ENCODE measurements at places on chromosomes 2 and 18. TPM values are rescaled to one million over a fixed set of nuclear protein-coding genes. Genes with fewer than 3 reads are reported as not detected.

- H3K4me1 ChIP-seq, result peaks cover 26% of the 10 kb centered on the region
- no peak overlapping the region for H3K4me3 ChIP-seq
- H3K27ac ChIP-seq, result peak overlapping the region; percentile 69
- no peaks in the 10 kb centered on the region for H3K27me3 ChIP-seq
Measured at GRCh38 chr2:238420878-238421694, 5.6 kb upstream of the ASB1 start.

DNA sequence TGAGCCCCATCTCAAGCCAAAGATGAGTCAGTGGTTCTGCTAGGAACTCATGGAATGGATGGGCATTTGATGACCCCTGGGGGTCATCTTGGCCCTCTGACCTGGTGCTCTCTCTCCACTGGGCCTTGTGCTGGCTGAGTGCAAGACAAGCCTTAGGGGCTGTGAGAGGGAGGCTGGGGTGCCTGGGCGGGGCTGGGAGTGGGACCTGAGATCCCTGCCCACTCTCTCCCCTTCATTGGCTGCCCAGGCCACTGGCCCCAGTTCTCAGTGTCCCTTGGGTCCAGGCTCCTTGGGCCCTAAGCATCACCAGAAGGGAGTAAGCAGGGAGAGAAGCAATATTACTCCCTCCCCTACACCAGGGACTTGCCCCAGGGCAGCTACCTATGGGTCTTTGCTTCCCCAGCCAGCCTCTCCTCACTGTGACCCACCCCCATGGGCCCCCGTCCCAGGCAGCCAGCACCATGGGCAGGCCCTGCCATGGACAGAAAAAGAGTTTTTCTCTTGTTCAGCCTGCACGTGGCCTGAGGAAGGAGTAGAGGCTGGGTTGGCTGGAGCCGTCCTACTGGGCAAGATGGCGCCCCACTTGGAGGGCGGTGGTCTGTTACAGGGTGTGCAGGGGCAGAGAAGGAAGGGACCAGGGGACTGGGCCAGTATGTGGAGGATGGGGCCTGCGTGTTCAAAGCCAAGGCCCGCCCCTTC, 33.6 kb downstream of the ATOH8 start:
- peaks cover 15% of the 10 kb centered on the region for H3K4me1 ChIP-seq
- H3K36me3 ChIP-seq, result no peaks in the 10 kb centered on the region
- H3K27me3 ChIP-seq, result no peaks in the 10 kb centered on the region
- DNase-seq, result no peak
- H3K4me3 ChIP-seq, result no peak overlapping the region
- H3K27ac ChIP-seq, result no peak overlapping the region

DNA sequence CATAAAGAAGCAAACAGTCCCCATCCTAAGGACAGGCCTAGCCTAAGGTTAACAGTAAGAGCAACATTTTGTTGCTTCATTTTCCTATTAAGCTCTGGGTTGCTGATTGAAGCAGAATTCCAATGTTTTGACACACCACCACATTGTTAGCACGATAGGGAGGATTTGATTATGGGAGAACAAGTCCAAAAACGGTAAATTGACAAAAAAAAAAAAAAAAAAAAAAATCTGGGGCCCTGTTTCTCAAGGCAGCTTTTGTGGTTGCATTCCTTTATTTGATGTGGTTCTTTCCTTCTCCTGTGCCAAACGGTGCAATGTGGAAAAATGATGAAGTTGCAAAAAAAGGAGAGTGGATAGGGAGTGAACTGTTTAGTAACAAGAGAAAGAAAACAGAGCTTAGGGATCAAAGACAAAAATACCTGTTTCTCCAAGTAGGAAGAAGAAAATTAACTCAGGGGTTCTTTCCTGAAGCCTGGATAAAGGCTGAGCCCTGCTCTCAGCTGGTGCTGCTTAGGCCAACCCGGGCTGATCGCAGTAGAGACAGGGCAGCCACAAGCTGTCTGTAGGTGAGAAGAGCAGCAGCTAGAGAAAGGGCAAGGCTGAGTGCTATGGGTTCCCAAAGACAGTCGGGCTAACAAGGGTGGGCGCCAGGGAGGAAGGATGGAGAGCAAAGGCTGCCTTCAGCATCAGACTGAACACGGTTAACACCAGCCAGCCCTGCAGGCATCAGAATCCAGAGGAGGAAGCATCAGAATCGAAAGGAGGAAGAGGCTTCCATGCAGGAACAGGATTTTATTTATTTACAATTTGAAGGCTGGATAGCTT, 167.8 kb upstream of the FOSL2 start:
- no peak overlapping the region for H3K4me3 ChIP-seq
- peak overlapping the region; percentile 82 for H3K27ac ChIP-seq
- peak; percentile 24 for DNase-seq
- peaks cover 38% of the 10 kb centered on the region for H3K4me1 ChIP-seq

DNA sequence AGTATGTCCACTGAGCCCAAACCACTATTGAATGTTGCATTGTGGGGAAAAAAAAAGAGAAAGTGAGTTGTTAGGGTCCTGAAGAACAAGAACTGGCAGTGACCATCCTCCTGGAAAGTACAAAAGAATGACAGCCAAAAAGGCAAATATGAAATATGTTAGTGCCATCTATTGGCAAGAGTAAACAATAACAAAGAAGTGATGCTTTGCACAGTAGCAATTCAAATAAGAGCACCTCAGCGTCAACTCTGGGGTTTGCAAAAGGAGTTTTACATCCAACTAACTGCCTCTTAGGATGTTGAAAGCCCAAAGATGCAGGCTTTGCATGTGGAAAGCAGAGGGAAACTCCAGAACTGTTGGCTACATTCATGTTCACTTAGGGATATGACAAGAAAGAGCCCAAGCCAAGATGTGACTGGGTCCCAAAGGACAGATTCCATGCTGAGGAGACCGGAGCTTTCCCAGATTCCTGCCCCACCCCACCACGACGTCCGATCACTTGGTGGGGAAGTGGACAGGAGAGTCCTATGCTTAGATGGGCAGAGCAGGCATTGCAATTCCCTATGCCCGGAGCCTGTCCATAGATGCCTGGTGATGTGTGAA, 15.6 kb downstream of the TRABD2A start:
- no peaks in the 10 kb centered on the region for H3K27me3 ChIP-seq
- no peak overlapping the region for H3K4me3 ChIP-seq
- H3K4me1 ChIP-seq, result no peaks in the 10 kb centered on the region
- DNase-seq, result no peak

GRCh38 chr2:43033466-43034241, 192.8 kb downstream of the ZFP36L2 start:
- peaks cover 28% of the 10 kb centered on the region for H3K4me1 ChIP-seq
- H3K36me3 ChIP-seq, result no peaks in the 10 kb centered on the region
- DNase-seq, result no peak
- H3K4me3 ChIP-seq, result no peak overlapping the region

DNA sequence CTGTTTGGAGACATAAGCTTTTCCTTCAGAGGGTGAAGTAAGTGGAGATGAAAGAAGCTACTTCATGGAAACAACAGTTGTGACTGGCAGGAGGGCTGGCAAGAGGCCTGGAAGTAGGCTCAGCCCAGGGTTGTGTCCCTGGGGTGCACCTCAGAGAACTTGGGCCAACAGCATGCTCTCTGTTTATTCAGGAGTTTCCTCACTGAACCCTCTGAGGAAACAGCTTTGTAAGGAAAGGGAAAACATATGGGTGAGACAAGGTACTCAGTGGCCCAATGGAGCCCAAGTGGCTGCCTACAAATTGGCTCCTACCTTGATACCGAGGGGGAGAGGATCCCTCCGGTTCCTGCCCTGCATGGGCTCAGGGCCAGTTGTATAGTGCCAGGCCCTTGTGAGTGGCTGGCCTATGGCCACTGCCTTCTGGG, 115.5 kb upstream of the ITGA6 start:
- H3K27me3 ChIP-seq, result no peaks in the 10 kb centered on the region
- H3K4me1 ChIP-seq, result no peaks in the 10 kb centered on the region
- DNase-seq, result no peak
- H3K4me3 ChIP-seq, result no peak overlapping the region
- no peak overlapping the region for H3K27ac ChIP-seq

- H3K4me1 ChIP-seq, result peaks cover 18% of the 10 kb centered on the region
- H3K27ac ChIP-seq, result peak overlapping the region; percentile 97
- peak; percentile 69 for DNase-seq
- H3K4me3 ChIP-seq, result no peak overlapping the region
- H3K27me3 ChIP-seq, result no peaks in the 10 kb centered on the region
- H3K36me3 ChIP-seq, result no peaks in the 10 kb centered on the region
Measured at GRCh38 chr2:65320042-65320725, 92.6 kb downstream of the ACTR2 start.

DNA sequence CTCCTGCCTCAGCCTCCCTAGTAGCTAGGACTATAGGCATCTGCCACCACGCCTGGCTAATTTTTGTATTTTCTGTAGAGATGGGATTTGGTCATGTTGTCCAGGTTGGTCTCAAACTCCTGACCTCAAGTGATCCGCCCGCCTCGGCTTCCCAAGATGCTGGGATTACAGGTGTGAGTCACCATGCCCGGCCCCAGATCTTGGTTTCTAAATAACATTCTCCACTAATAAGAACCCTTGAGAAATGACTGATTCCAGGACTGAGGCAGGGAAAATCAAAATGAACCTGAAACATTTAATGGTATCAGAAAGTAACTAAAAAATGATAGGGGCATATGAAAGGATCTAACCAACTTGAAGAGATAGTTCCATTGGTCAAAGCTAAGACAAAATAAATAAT, 34.0 kb downstream of the BMPR2 start:
- no peak overlapping the region for H3K27ac ChIP-seq
- no peak for DNase-seq
- H3K4me3 ChIP-seq, result no peak overlapping the region
- no peaks in the 10 kb centered on the region for H3K36me3 ChIP-seq
- no peaks in the 10 kb centered on the region for H3K4me1 ChIP-seq

DNA sequence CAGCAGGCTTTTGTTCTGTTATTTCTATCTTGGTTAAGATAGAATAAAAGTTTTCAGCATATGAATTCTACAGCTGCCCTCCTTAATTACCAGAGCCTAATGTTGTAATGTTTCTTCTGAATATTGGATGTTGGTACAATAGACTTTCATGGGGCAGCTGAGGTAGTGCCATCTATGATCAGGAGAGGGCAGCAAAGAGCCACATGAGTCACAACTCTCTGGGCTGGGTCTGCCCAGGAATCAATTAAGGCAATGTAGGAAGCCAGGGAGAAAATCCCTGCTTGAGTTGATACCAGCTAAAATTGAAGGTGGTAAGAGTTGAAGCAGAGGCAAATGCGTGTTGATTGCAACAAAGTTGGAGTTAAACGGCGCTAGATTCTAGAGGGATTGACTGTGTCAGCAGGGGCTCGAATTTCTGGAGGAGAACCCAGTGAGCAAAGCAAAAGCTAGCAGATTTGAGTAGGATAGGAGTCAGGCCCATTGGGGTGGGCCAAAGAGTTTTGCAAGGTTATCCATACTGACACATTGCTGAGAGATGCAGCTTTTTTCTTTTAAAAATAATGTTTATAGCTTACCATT, 10.6 kb upstream of the MC5R start:
- H3K27me3 ChIP-seq, result no peaks in the 10 kb centered on the region
- H3K27ac ChIP-seq, result no peak overlapping the region
- peak; percentile 80 for DNase-seq
- H3K4me1 ChIP-seq, result peaks cover 18% of the 10 kb centered on the region

DNA sequence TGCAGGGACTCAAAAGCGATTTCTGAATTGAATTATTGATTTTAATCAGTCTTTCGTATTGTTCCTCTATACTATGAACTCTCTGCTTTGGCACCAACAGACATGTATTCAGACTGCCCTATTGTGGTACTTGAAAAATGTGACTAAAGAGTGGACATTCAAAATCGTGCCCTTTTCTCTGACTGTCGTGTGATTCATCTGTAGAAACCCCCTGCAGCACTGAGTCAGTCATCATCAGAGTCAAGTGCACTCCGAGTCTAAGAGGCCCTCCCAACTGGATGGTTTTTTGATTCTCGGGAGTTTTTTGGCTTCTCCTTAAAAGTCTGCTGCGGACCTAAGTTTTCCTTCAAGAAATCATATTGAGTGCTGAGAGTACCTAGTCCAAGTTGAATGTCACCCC, 96.4 kb upstream of the FOSL2 start:
- H3K27ac ChIP-seq, result no peak overlapping the region
- H3K36me3 ChIP-seq, result no peaks in the 10 kb centered on the region
- H3K4me1 ChIP-seq, result peaks cover 10% of the 10 kb centered on the region

- H3K27ac ChIP-seq, result no peak overlapping the region
- no peaks in the 10 kb centered on the region for H3K36me3 ChIP-seq
- no peaks in the 10 kb centered on the region for H3K4me1 ChIP-seq
- DNase-seq, result no peak
Measured at GRCh38 chr2:209600341-209601171, 171.1 kb upstream of the UNC80 start.

GRCh38 chr18:57084331-57085271, 62.3 kb upstream of the BOD1L2 start:
- peaks cover 5% of the 10 kb centered on the region for H3K36me3 ChIP-seq
- H3K27ac ChIP-seq, result no peak overlapping the region
- DNase-seq, result no peak
- H3K4me3 ChIP-seq, result no peak overlapping the region
- H3K27me3 ChIP-seq, result no peaks in the 10 kb centered on the region

Gene HAAO
- 18.1 TPM for total RNA-seq
